Mucosa of descending colon (tissue), 3 donors: ENCODE measurements at places on chromosomes 6 and 20. TPM values are rescaled to one million over a fixed set of nuclear protein-coding genes. Genes with fewer than 3 reads are reported as not detected.

GRCh38 chr20:48360342-48360975 lies 467.3 kb downstream of the PREX1 start:
- no peak for DNase-seq

GRCh38 chr6:126747728-126748540 lies 370.5 kb upstream of the RSPO3 start:
- DNase-seq: no peak

GRCh38 chr6:56730663-56731529 lies 88.2 kb upstream of the DST start:
- DNase-seq: no peak

GRCh38 chr20:10217721-10218410 lies 764 bp upstream of the SNAP25 start:
- DNase-seq: no peak

DNA sequence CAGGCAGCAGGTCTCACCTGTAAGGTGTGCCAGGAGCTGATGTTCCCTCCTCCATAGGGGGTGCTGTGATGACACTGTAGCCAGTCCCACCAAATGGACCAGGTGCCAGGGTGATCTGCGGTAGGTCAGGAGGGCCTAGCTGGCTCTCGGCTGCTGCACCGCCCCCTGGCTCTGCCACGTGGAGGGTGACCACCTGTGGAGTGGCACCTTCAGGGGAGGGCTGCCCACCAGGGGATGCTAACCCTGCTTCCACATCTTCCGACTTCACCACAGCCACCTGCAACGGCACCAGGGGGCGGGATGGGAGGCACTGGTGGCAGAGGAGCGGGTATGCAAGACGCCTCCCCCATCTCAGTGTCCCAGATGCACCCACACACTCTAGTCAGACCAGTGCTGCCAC lies 18.3 kb downstream of the ZNF335 start:
- no peak for DNase-seq

DNA sequence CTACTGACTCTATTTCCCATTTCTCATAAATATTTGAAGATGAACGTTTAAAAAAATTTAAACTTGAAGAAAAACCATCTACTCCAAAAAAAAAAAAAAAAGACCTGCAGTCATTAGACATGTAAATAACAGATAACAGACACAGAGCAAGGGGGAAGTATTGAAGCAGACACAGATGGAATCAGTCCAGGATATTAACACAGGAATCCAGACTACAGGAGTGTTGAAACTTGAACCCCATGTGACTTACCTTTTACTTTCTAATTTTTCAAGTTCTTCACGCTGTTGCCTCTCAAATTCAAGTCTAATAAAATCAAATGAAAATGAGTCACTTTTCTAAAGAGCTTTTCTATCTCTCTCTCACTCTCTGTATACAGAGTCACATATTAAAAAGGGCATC lies 191.8 kb downstream of the KIF16B start:
- DNase-seq: no peak

GRCh38 chr20:32179515-32179914 lies 28.0 kb downstream of the PLAGL2 start:
- no peak for DNase-seq

DNA sequence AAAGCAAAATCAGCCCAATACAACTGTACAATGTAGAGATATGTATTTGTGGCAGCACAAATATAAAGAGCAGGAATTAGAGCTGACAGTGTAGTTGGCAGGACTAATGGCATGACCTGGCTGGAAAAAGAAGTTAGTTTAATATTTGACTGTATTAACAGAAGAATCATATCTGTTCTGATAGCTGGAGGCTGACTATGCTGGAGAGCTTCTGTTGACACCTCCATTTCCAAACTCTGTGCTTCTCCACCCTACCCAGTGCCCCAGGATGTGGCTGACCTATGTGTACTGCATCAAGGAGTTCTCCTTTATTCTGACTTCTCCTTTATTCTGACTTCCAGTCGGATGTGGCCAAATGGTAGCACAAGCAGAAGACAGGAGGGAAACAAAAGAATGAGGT lies 299.3 kb downstream of the PKHD1 start:
- no peak for DNase-seq

GRCh38 chr20:10595985-10596384 lies 77.8 kb downstream of the JAG1 start:
- DNase-seq: no peak

DNA sequence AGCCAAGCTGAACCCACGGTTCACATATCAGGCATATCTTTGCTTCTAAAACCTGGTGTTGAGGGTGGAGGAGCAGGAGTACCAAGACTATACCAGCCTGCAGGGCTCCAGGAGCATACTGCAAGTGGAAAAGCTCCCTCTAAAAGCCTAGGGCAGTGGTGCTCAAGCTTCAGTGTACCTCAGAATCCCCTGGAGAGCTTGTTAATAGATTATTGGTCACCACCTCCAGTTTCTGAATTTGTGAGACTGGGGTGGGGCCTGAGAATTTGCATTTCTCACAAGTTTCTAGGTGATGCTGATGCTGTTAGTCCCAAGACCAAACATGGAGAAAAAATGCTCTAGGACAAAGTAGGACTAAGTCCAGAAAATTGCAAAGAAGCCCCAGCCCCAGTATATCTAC lies 65.4 kb downstream of the FILIP1 start:
- DNase-seq: no peak

- no peak for DNase-seq
Measured at GRCh38 chr6:6801005-6801335, 212.4 kb downstream of the LY86 start.

GRCh38 chr20:3677733-3678132 lies 4.1 kb downstream of the ADAM33 start:
- DNase-seq: no peak

DNA sequence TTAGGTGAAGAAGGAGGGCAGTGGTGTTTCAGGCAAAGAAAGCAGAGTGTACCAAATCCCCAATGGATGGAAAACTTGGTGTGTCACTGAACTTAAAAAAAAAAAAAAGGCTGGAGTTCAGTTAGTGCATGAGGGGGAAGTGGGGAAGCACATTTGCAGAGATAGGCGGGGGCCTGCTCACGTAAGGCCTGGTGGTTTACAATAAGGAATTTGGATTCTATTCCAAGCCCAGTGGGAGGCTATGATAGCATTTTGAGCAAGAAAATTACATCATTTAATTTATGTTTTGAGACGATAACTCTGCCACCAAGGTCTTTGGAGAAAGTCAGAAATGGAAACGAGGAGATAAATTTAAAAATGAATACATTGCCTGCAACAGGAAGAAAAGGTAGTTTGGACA lies 225.5 kb downstream of the EYA4 start:
- DNase-seq: no peak

DNA sequence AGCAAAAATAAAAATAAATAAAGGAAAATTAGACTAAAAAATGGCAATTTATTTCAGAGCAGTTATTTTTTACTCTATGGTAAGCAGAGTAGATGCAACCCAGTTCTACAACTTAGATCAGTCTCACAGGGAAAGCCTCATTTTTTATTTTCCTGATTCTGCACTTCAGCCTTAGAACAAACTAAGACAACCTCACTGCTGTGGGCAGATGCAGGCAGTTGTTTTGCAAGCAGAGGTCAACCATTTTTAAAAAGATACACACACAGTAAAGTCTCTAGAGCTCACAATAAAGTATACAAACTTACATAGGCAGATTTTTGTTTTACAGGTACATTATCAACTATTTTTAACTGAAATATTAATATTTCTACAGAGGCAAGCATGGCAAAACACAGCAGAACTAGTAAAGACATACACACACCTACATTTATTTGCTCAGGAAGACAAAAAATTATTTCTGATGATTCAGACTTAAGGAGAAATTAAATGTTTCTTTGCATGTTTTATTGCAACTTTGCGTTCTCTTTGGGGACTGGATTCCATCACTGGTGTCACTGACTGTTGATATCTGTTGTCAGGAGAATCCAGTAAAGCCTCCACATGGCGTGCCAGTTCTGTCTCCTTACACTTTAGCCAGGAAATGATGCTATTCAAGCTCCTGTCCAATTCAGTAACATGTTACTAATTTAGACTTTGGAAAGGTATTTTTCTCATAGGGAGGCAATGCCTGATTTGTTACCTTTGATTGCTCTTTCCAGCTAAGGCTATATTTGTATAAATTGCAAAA lies 102.7 kb downstream of the TRDN start:
- no peak for DNase-seq

- DNase-seq: no peak
Measured at GRCh38 chr6:10556992-10557391, 35.8 kb downstream of the GCNT2 start.

DNA sequence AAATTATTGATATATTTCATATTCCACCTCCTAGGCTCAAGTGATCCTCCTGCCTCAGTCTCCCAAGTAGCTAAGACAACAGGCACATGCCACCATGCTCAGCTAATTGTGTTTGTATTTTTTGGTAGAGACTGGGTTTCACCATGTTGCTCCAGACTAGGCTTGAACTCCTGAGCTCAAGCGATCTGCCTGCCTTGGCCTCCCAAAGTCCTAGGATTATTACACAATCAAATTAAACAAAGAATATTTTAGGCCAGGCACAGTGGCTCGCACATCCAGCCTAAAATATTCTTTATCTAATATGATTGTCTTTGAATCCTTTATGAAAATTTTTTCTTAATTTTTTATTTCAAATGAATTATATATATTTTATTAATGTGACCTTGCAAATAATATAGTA lies 17.8 kb downstream of the ME1 start:
- DNase-seq: no peak

GRCh38 chr20:43508106-43508505 lies 609 bp downstream of the L3MBTL1 start:
- peak; percentile 7 for DNase-seq

- no peak for DNase-seq
Measured at GRCh38 chr6:11120271-11121005, 8.9 kb upstream of the ERVFRD-1 start.

DNA sequence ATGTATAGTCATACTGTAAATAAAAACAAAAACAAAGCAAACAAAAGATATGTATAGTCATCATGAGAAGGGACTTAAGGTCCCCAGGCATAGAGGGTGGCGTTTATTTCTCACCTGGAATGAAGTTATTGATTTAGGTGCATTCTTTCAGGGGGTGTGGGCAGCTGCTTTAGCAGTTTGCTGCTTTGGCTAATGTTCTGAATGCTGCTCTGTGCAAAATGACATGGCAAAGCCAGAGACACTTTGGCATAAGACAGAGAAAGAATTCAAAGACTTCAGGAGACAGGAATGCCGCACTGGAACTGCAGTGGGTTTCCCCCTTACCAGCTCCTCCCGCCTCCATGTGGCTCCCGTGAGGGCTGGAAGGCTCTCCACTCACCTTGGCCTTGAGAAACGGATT lies 36.4 kb upstream of the NELFCD start:
- DNase-seq: no peak

GRCh38 chr20:24955045-24955444 lies 6.0 kb downstream of the CST7 start:
- no peak for DNase-seq

GRCh38 chr6:45789238-45789637 lies 226.4 kb downstream of the CLIC5 start:
- DNase-seq: no peak

Gene TSPO2
- total RNA-seq: not detected

Gene DEFB124
- not detected for total RNA-seq

Gene ZNF311
- 2.6 TPM for total RNA-seq

Gene LIME1
- 10.4 TPM for total RNA-seq

Gene LY86
- 1.2 TPM for total RNA-seq

Gene SIRPB2
- 3.4 TPM for total RNA-seq

Gene TREML1
- not detected for total RNA-seq

Gene RNF39
- total RNA-seq: not detected

Gene TSPYL1
- 105 TPM for total RNA-seq

Gene SLC22A2
- total RNA-seq: not detected

Gene AKAP12
- 6.3 TPM for total RNA-seq

Gene OR5V1
- total RNA-seq: not detected

Gene ECT2L
- total RNA-seq: not detected
